ENCODE measurements at places on chromosomes 11 and 22.

GRCh38 chr11:83456075-83456474, 169.9 kb upstream of the CCDC90B start:
- DNase-seq, result no peak

DNA sequence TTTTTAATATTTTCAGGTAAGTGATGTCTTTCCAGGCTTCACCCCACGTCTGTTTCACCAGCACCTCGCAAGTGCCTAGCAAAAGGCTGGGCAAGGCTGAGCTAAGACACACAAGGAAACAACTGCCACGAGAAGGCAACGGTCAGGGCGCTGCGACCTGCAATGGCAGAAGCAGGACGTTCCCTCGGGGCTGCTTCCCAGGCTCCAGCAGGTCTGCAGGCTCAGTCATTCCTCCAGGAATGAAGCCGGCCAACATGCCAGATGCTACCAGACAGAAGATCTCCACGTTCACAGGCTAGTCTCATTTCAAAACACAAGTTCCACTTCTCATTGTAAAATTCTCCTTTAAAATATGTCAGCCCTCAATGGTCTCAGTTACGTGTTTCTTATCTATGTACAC, 45.5 kb downstream of the CELSR1 start:
- DNase-seq, result peak; percentile 62

GRCh38 chr11:67120456-67120855, 1.4 kb downstream of the KDM2A start:
- DNase-seq, result peak; percentile 25

GRCh38 chr22:48820481-48821345, 1007.0 kb downstream of the BRD1 start:
- no peak for DNase-seq

- DNase-seq, result no peak
Observed at GRCh38 chr11:8365216-8365941, 101.7 kb upstream of the LMO1 start.

GRCh38 chr11:111734101-111734953, 31.9 kb downstream of the PPP2R1B start:
- peak; percentile 55 for DNase-seq

DNA sequence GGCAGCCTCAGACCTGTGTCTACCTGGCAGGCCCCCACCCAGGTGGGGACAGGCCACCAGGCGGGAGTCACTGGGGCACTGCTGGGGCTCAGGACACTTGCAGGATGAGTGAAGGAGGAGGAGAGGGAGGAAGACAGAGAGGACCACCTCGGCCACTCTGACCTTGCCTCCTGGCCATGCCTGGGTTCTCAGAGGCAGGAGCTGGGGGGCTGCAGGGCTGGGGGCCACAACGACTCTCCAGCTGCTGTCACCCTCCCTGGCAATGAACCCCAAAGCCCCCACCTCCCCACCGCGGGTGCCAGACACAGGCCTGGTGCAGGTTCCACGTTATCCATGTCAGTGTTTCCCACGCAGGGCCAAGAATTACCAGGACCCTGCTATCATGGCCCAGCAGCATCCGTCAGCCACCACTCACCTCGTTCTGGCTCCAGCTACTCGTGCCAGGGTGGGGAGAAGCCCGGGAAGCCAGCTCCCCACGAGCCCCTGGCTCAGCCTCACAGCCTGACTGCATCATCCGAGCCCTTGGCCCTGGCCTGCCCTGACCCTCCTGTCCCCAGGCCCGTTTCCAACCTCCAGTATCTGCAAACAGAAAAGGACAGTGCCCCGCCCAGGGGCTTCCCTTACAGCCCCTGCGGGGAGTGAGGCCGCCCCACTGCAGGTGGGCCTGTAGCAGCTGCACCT, 62.4 kb downstream of the BRD1 start:
- DNase-seq, result no peak

GRCh38 chr11:111762981-111763643, 3.1 kb downstream of the PPP2R1B start:
- DNase-seq, result peak; percentile 39

- DNase-seq, result peak; percentile 25
Observed at GRCh38 chr11:128341280-128342248, 245.8 kb downstream of the ETS1 start.

DNA sequence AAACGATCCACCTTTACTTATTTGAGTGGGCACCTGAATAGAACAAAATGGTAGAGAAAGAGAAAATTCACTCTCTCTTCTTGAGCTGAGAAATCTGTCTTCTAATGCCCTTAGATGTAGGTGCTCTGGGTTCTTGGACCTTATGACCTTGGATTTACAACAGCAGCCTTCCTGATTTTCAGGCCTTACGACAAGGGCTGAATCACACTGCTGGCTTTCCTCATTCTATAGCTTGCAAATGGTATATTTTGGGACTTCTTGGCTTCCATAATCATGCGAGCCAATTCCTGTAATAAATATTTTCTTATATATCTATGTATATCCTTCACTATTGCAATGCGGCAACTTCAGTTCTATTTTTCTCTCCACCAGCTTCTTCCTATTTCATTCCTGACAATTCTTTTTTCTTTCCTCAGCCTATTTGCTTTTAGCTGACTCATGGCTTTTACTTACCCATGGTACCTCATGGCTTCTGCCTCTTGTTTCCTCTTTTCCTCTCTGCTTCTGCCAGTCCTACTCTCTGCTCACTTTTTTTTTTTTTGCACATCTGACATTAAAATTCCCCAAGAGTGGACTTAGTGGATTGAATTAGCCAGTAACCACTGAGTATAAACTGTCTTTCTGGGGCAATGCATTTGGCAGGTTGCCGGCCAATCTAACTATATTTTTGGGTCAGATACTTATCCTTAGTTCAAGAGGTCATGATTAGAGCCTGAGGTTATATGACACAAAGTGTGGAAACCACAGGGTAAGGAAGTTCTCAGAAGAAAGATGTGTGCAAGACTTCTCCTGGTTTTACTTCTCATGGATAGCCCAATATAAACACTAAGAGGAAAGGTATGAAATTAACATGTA, 359.5 kb downstream of the TMEM135 start:
- DNase-seq, result no peak
